Activated CD8-positive, alpha-beta T cell treated with anti-CD3 and anti-CD28 coated beads, Interleukin-2, amount 10 ng/mL, durations not matched to agents 7 days and 5 days (primary cell): ENCODE measurements at places on chromosomes 5 and 9. TPM values are rescaled to one million over a fixed set of nuclear protein-coding genes. Genes with fewer than 3 reads are reported as not detected.
A peak's percentile ranks its signal among the peaks of the same experiment; 100 is the strongest.

- H3K4me3 ChIP-seq, result no peak overlapping the region
- H3K27ac ChIP-seq, result no peak overlapping the region
- H3K36me3 ChIP-seq, result peaks cover 21% of the 10 kb centered on the region
- peaks cover 10% of the 10 kb centered on the region for H3K4me1 ChIP-seq
- no peaks in the 10 kb centered on the region for H3K27me3 ChIP-seq
Observed at GRCh38 chr9:83649080-83649479, 26.1 kb downstream of the IDNK start.

The DNM1 gene
- 0.21 TPM for total RNA-seq

The GALNT12 gene
- total RNA-seq, result 7.9 TPM

- no peak for DNase-seq
- peaks cover 4% of the 10 kb centered on the region for H3K27me3 ChIP-seq
- H3K4me1 ChIP-seq, result peaks cover 21% of the 10 kb centered on the region
- peaks cover 23% of the 10 kb centered on the region for H3K36me3 ChIP-seq
- no peak overlapping the region for H3K27ac ChIP-seq
Observed at GRCh38 chr5:55004729-55005128, 19.3 kb upstream of the GZMK start.

GRCh38 chr5:169424279-169424655, 123.3 kb upstream of the SLIT3 start:
- H3K27ac ChIP-seq, result no peak overlapping the region
- H3K4me3 ChIP-seq, result no peak overlapping the region
- H3K4me1 ChIP-seq, result no peaks in the 10 kb centered on the region
- no peaks in the 10 kb centered on the region for H3K36me3 ChIP-seq
- no peak for DNase-seq

The ARL14EPL gene
- total RNA-seq, result not detected

DNA sequence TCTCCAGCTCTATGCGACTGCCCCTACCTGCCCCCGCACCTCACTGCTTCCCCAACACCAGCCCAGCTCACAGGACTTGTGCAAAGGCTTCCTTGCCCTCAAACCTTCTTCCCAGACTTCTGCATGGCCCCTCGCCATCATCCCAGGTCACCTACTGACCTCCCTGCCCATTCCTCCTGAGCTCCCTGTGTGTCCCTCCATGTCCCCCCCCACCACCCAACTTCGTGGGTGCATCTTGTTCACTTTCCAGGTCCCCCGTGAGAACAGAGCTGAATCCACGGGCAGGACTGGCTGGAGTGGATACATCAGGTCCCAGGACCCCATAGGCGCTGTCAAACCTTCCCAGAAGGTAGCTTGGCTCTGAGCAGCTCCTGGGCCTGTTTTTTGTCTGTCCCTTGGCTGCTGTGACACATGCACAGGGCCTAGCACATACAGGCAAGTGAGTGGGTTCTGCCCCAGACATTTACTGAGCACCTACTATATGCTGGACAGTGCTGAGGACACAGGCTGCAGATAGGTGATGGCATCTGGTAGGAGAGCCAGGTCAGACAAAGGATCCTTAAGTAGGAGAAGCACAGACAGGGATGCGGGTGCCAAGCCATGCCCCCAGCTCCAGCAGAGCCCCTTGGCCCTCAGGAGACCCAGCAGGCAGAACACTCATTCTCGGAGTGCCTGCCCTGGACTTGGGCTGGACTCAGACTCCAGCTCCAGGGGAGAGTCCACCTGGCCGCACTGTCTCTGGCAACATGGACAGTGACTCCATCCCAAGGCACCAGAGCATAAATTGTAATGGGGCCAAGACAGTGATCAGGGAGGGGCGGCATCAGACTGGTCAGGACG, 15.0 kb downstream of the NINJ1 start:
- no peak for DNase-seq
- peaks cover 25% of the 10 kb centered on the region for H3K4me1 ChIP-seq
- H3K36me3 ChIP-seq, result peaks cover 8% of the 10 kb centered on the region
- no peak overlapping the region for H3K4me3 ChIP-seq
- peak overlapping the region; percentile 89 for H3K27ac ChIP-seq

GRCh38 chr9:137114613-137115393, at the start of gene DPP7:
TSS of gene DPP7 (minus strand) at chr9:137114733. CDS start at chr9:137114713, 20 bp downstream.
- H3K4me1 ChIP-seq, result peaks cover 11% of the 10 kb centered on the region
- H3K27ac ChIP-seq, result peak within 1 kb of the TSS; percentile 73
- DNase-seq, result peak; percentile 85
- no peaks in the 10 kb centered on the region for H3K27me3 ChIP-seq

DNA sequence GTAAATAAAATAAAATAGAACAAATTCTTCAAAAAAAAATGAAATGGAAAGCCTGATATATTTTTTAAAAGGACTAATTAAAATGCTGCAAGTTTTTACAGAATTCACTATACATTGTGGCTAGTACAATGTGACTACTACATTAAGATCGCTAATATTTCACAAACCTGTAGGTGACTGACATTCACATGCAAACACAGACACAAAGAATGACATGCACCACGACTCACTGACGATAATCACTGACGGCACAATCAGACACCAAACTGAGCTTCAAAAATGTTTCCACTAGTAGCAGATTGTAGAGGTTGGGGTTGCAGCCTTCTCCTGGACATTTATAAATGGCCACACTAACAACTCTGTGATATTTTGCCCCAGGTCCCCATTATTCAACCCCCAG, 637.7 kb upstream of the DMAC1 start:
- no peak overlapping the region for H3K4me3 ChIP-seq
- no peaks in the 10 kb centered on the region for H3K27me3 ChIP-seq
- no peaks in the 10 kb centered on the region for H3K36me3 ChIP-seq
- DNase-seq, result no peak

- H3K4me1 ChIP-seq, result peaks cover 18% of the 10 kb centered on the region
- H3K36me3 ChIP-seq, result no peaks in the 10 kb centered on the region
- no peak overlapping the region for H3K4me3 ChIP-seq
- H3K27ac ChIP-seq, result peak overlapping the region; percentile 28
- DNase-seq, result peak; percentile 30
Observed at GRCh38 chr5:10537624-10538023, 26.2 kb upstream of the ANKRD33B start.

GRCh38 chr9:11352612-11353011, 739.8 kb upstream of the PTPRD start:
- H3K27ac ChIP-seq, result no peak overlapping the region
- H3K36me3 ChIP-seq, result no peaks in the 10 kb centered on the region
- no peak for DNase-seq
- H3K4me1 ChIP-seq, result no peaks in the 10 kb centered on the region
- no peak overlapping the region for H3K4me3 ChIP-seq

GRCh38 chr9:2620919-2621721, 467 bp upstream of the VLDLR start:
- peak overlapping the region; percentile 81 for H3K4me3 ChIP-seq
- H3K4me1 ChIP-seq, result peaks cover 18% of the 10 kb centered on the region
- H3K36me3 ChIP-seq, result peaks cover 5% of the 10 kb centered on the region
- peak overlapping the region; percentile 53 for H3K27ac ChIP-seq
- peak; percentile 68 for DNase-seq

The ANKRD31 gene
- 0.26 TPM for total RNA-seq

- DNase-seq, result peak; percentile 83
- peaks cover 66% of the 10 kb centered on the region for H3K4me1 ChIP-seq
- peaks cover 25% of the 10 kb centered on the region for H3K36me3 ChIP-seq
- H3K4me3 ChIP-seq, result peak overlapping the region; percentile 61
- no peaks in the 10 kb centered on the region for H3K27me3 ChIP-seq
Observed at GRCh38 chr5:67221487-67222242, 25.1 kb upstream of the CD180 start.

GRCh38 chr9:93303258-93303771, 119.4 kb downstream of the WNK2 start:
- H3K4me3 ChIP-seq, result no peak overlapping the region
- H3K27me3 ChIP-seq, result no peaks in the 10 kb centered on the region
- H3K27ac ChIP-seq, result no peak overlapping the region
- no peaks in the 10 kb centered on the region for H3K36me3 ChIP-seq

- DNase-seq, result no peak
- H3K4me3 ChIP-seq, result no peak overlapping the region
- H3K27ac ChIP-seq, result no peak overlapping the region
- peaks cover 2% of the 10 kb centered on the region for H3K36me3 ChIP-seq
- H3K27me3 ChIP-seq, result no peaks in the 10 kb centered on the region
Observed at GRCh38 chr9:77417566-77417965, 230.6 kb downstream of the GNA14 start.

The CDKN2B-AS1 gene
- 6.9 TPM for total RNA-seq

- H3K27ac ChIP-seq, result no peak overlapping the region
- peak; percentile 47 for DNase-seq
- no peak overlapping the region for H3K4me3 ChIP-seq
- peaks cover 31% of the 10 kb centered on the region for H3K36me3 ChIP-seq
Observed at GRCh38 chr5:110757118-110757729, 18.4 kb downstream of the SLC25A46 start.

GRCh38 chr5:14326035-14326903, 183.1 kb downstream of the TRIO start:
- H3K4me3 ChIP-seq, result no peak overlapping the region
- DNase-seq, result no peak
- no peak overlapping the region for H3K27ac ChIP-seq
- H3K36me3 ChIP-seq, result no peaks in the 10 kb centered on the region
- H3K27me3 ChIP-seq, result peaks cover 10% of the 10 kb centered on the region

GRCh38 chr9:85428230-85428629, 313.5 kb downstream of the AGTPBP1 start:
- no peak overlapping the region for H3K27ac ChIP-seq
- H3K4me3 ChIP-seq, result no peak overlapping the region
- DNase-seq, result no peak
- no peaks in the 10 kb centered on the region for H3K36me3 ChIP-seq
- H3K27me3 ChIP-seq, result peaks cover 4% of the 10 kb centered on the region
- no peaks in the 10 kb centered on the region for H3K4me1 ChIP-seq
